ENCODE measurements at places on chromosomes 6 and 20. TPM values are rescaled to one million over a fixed set of nuclear protein-coding genes. Genes with fewer than 3 reads are reported as not detected.
A peak's percentile ranks its signal among the peaks of the same experiment; 100 is the strongest.

OPRM1 gene
- total RNA-seq = not detected

BHLHE23 gene
- not detected for total RNA-seq

PNPLA1 gene
- total RNA-seq = not detected

UNC93A gene
- not detected for total RNA-seq

SLC16A10 gene
- total RNA-seq = 6.2 TPM

COL9A3 gene
- not detected for total RNA-seq

DSP gene
- total RNA-seq = 0.05 TPM

OPRL1 gene
- 0.50 TPM for total RNA-seq

MYCT1 gene
- not detected for total RNA-seq

ETV7 gene
- 2.5 TPM for total RNA-seq

CLPSL2 gene
- total RNA-seq = not detected

VWA7 gene
- total RNA-seq = 1.4 TPM

DYNLT2 gene
- 2.4 TPM for total RNA-seq

- peaks cover 16% of the 10 kb centered on the region for H3K27me3 ChIP-seq
- no peaks in the 10 kb centered on the region for H3K4me1 ChIP-seq
- no peak overlapping the region for H3K27ac ChIP-seq
- no peak overlapping the region for H3K4me3 ChIP-seq
- H3K36me3 ChIP-seq = no peaks in the 10 kb centered on the region
These were observed 139.4 kb upstream of the ENPP5 start for GRCh38 chr6:46310196-46310595.

DNA sequence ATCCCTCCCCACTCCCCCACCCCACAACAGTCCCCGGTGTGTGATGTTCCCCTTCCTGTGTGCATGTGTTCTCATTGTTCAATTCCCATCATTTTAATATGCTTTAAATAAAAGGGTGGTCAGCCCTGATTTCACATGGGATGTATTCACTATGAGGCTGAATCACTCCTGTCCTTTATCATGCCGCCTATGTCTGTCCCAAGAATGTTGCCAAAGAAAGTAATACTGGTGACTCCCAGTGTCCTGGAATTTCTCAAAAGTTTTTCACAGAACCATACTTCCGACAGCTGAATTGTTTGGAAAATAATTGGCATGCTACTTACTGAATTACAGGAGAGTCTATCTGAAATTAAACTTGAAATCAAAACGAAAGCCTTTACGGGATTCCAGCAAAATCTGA lies 217.7 kb downstream of the HAO1 start:
- no peaks in the 10 kb centered on the region for H3K4me1 ChIP-seq
- H3K4me3 ChIP-seq = no peak overlapping the region
- DNase-seq = no peak

- peaks cover 15% of the 10 kb centered on the region for H3K4me1 ChIP-seq
- H3K4me3 ChIP-seq = no peak overlapping the region
- no peaks in the 10 kb centered on the region for H3K27me3 ChIP-seq
- H3K36me3 ChIP-seq = no peaks in the 10 kb centered on the region
- H3K27ac ChIP-seq = no peak overlapping the region
These were observed 33.1 kb upstream of the MLN start for GRCh38 chr6:33836806-33837469.

GRCh38 chr20:39282619-39283092 lies 320.5 kb downstream of the DHX35 start:
- H3K4me3 ChIP-seq = no peak overlapping the region
- no peak for DNase-seq
- peaks cover 3% of the 10 kb centered on the region for H3K27me3 ChIP-seq
- no peak overlapping the region for H3K27ac ChIP-seq
- H3K4me1 ChIP-seq = no peaks in the 10 kb centered on the region
- H3K36me3 ChIP-seq = no peaks in the 10 kb centered on the region

GRCh38 chr6:99604166-99605073 lies 2.2 kb upstream of the PRDM13 start:
- H3K4me3 ChIP-seq = peak overlapping the region; percentile 51
- H3K4me1 ChIP-seq = peaks cover 35% of the 10 kb centered on the region
- H3K36me3 ChIP-seq = no peaks in the 10 kb centered on the region
- H3K27ac ChIP-seq = no peak overlapping the region

DNA sequence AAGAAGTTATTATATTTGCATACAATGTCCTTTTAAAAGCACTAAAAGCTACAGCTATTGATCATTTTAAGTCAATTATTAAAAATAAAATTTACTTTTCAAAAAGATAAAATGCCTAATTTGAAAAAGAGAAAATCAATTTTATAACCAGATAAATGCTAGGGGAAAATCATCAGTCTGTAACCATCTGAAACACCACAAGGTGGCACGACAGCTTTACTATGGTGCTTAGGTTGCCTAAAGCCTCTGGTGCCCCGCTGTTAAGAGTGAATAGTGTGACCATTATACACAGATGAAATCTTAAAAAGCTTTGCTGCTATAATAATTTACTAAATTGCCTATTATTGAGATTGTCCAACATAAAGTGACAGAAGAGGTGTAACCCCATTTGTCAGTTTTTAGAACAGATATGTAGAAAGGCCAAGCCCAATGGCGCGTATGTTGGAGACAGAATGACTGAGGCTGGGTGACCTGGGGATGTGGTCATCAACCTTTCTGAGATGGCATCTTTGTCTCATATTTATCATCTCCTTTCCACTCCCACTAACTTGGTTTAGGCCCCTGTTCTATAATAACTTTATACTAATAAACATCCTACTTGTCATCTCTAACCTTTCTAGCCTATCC lies 100.8 kb downstream of the MOXD1 start:
- no peaks in the 10 kb centered on the region for H3K4me1 ChIP-seq
- no peak overlapping the region for H3K4me3 ChIP-seq
- H3K27me3 ChIP-seq = peaks cover 11% of the 10 kb centered on the region

DNA sequence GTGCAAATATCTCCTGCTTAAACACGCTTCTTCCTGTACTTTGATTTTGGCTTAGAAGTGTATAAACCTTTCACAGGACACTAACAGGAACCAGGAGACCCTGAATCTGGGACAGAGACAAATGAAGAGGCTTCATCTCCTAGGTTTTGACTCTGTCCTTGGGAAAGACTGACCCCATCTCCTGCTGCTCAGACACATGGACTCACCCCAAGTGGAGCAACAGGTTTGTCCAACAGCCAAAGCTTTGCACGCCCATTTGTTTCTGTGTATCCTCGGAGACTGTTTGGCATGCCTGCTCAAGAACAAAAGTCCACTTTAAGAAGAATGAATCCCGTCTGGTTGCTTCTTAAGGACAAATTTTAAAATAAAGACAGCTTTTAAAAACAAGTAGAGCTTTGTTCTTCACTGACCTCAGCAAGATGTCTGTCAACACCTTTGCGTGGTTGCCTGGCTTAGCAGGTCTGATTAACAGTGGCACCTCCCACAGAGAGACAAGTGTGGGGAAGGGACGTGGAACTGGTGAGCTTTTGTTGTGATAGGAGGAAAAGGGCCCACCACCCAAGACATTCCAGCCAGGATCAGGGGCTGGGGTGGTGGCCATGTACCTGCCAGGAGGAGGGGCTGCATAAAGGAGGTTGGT lies 202.6 kb downstream of the SOD2 start:
- H3K36me3 ChIP-seq = no peaks in the 10 kb centered on the region
- peaks cover 10% of the 10 kb centered on the region for H3K27me3 ChIP-seq
- no peak overlapping the region for H3K27ac ChIP-seq
- no peak overlapping the region for H3K4me3 ChIP-seq

DNA sequence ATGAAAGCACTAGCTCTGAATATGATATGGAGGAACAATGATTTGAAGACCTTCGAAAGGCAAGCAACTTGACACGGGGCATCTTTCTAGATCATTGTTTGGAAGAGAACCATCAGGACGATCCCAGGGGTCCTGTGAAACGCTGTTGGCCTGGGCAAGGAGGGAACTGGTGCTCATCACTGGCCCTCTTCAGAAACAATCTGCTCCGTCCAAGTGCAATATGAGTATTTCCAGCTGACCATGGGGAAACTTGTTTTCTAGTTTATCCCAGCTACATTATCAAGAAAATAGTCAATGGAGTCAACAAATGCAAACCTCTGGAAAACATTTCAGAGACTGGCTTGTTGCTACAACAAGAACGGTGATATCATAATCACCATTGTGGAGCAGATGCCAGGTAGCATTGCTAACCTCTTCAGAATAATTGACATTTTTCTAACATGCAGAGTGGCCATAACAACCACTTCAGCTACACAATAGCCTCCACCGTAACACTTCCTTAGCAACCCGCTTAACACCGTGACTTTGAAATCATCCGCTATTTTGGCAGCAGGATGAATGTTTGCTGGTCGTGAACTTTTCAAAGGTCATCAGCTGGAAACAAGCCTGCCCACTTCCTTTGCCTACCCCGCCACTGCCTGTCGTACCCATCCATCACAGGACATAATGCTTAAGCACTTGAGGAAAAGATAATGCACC lies 112.0 kb upstream of the PDE10A start:
- no peak overlapping the region for H3K4me3 ChIP-seq
- peaks cover 15% of the 10 kb centered on the region for H3K27me3 ChIP-seq
- DNase-seq = no peak
- H3K36me3 ChIP-seq = no peaks in the 10 kb centered on the region
- no peaks in the 10 kb centered on the region for H3K4me1 ChIP-seq

- H3K4me3 ChIP-seq = no peak overlapping the region
- DNase-seq = no peak
- no peak overlapping the region for H3K27ac ChIP-seq
- H3K27me3 ChIP-seq = no peaks in the 10 kb centered on the region
These were observed 104.8 kb downstream of the AGPAT4 start for GRCh38 chr6:161169035-161169434.

GRCh38 chr6:41237128-41237527 lies 9.0 kb downstream of the TREML4 start:
- peaks cover 8% of the 10 kb centered on the region for H3K27me3 ChIP-seq
- H3K27ac ChIP-seq = no peak overlapping the region
- H3K4me1 ChIP-seq = no peaks in the 10 kb centered on the region
- H3K4me3 ChIP-seq = no peak overlapping the region

All from activated CD4-positive, alpha-beta T cell treated with anti-CD3 and anti-CD28 coated beads for 36 hours (primary cell).